Astrocyte (in vitro differentiated cells and primary cell): ENCODE measurements at places on chromosomes 4 and X. TPM values are rescaled to one million over a fixed set of nuclear protein-coding genes. Genes with fewer than 3 reads are reported as not detected.

DNA sequence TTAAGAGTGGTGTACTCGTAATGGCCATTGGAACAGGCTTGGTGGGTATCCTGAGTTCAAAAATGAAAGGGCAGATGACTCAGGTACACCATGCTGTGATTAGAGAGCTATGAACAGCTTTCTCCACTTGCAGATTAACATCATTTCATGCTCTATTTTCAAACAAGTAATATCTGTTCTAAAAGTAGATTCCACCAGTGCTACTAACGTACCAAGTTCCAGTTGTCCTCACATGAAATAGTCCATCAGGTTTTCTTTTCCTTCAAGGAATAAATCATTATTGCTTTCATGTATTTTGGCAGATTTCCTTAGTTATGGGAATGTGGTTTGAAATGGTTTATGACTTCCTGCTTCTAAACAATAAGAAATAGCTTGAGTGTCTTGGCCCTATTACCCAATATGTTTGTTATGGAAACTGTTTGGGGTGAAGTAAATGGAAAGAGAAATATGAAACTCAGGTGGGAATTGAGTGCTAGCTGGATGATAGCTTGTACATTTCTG lies 49.9 kb downstream of the PCDH7 start:
- no peaks in the 10 kb centered on the region for H3K27me3 ChIP-seq
- no peak overlapping the region for H3K4me3 ChIP-seq
- DNase-seq: peak; percentile 85
- peaks cover 9% of the 10 kb centered on the region for H3K4me1 ChIP-seq

DNA sequence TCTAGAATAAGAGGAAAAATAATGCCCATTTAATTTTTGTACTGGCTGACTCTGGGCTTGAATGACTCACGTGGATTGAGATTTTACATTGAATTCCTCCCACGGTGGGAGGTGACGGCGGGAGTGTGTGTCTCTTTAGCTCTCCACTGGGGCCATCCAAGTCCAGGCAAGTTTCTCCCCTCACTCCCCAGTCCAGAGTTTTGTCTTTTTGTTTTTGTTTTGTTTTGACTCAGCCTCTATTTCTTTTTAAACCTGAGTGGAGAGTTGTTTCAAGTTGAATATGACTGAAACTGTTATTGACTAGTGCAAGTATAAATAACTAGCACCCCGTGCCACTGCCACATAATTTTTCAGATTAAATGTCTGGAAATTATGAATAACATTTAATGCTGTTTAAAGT lies 13.6 kb downstream of the CHST7 start:
- H3K27me3 ChIP-seq: no peaks in the 10 kb centered on the region
- H3K4me1 ChIP-seq: peaks cover 40% of the 10 kb centered on the region
- peak; percentile 52 for DNase-seq
- peak overlapping the region; percentile 81 for H3K27ac ChIP-seq

DNA sequence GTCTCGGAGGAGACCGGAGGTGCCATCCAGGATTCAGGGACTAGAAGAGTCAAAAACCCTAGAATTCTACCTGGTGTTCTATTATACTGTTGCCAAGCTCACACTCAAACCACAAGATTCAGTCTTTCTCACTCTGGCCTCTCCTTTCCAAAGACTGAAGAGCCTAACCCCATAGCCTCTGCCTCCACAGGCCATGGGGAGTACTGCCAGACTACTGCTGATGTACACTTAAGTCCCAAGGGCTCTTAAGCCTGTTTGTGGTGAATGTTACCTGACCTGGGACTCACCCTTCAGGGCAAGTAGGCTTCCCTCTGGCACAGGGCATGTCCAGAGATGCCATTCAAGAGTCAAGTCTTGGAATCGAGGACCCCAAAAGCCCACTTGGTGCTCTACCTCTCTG lies 58.9 kb upstream of the IRS4 start:
- no peaks in the 10 kb centered on the region for H3K36me3 ChIP-seq
- no peak overlapping the region for H3K4me3 ChIP-seq
- H3K27ac ChIP-seq: no peak overlapping the region
- H3K4me1 ChIP-seq: no peaks in the 10 kb centered on the region
- H3K27me3 ChIP-seq: no peaks in the 10 kb centered on the region

DNA sequence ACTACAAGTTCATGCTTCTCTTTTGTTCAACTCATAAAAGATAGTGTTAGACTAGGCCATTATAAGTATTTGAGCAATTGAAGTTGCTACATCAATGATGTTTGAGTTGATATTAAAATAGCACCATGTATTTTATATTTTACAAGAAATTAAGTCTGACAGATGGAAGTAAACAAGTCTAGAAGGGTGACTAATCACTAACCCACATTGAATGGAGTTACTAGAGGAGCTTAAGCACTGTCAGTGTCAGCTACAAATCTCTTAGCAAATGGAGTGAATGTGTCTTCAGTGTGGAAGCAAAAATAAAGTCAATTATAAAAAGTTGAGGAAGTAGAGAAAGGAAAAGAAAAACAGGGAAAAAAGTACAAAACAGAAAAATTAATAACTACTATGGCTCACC lies 592.5 kb downstream of the PCDH18 start:
- H3K4me3 ChIP-seq: no peak overlapping the region
- H3K4me1 ChIP-seq: no peaks in the 10 kb centered on the region
- no peak for DNase-seq

DNA sequence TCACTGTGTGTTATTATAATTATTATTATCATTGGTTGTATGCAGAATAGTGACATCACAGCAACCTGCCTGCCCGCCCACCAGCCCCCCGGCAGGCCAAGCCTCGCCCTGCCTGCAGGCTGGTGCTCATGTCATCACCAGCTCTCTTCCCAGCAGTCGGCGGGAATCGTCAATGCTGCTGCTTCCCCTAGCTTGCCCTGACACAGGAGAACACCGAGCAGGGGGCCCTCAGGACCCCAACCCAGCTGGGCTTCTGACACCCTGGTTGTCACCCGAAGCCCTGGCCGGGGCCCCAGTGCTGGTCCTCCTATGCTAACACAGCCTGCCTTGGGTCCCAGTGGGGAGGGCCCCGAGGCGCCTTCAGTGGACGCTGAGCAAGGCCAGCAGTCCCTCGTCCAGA lies 100.6 kb downstream of the PPP2R2C start:
- no peak overlapping the region for H3K27ac ChIP-seq
- H3K4me3 ChIP-seq: no peak overlapping the region
- no peaks in the 10 kb centered on the region for H3K36me3 ChIP-seq
- H3K4me1 ChIP-seq: no peaks in the 10 kb centered on the region
- H3K27me3 ChIP-seq: peaks cover 10% of the 10 kb centered on the region
- no peak for DNase-seq

DNA sequence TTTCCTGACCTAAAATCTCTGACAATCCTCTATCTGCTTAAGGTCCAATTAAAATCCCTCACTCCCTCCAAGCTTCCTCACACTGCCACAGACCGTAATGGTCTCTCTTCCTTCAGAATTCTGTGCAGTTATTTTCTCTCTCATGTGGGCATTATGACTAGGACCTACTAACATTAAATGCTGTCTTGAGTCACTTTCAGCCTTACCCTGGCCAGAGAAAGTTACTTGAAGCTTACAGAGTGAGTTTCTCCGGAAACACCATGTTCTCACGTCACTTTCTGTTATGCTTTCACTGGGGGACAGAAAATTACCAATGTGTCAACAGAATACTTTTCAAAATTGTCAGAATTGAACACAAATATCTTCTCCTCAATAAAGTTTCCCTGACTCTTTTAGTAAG lies 271.8 kb downstream of the INPP4B start:
- no peak overlapping the region for H3K27ac ChIP-seq
- no peaks in the 10 kb centered on the region for H3K36me3 ChIP-seq
- no peak for DNase-seq
- H3K4me1 ChIP-seq: no peaks in the 10 kb centered on the region

- H3K36me3 ChIP-seq: no peaks in the 10 kb centered on the region
- H3K4me3 ChIP-seq: no peak overlapping the region
- H3K4me1 ChIP-seq: no peaks in the 10 kb centered on the region
- no peak for DNase-seq
- no peak overlapping the region for H3K27ac ChIP-seq
Observed at GRCh38 chr4:115272185-115272584, 158.8 kb upstream of the NDST4 start.

DNA sequence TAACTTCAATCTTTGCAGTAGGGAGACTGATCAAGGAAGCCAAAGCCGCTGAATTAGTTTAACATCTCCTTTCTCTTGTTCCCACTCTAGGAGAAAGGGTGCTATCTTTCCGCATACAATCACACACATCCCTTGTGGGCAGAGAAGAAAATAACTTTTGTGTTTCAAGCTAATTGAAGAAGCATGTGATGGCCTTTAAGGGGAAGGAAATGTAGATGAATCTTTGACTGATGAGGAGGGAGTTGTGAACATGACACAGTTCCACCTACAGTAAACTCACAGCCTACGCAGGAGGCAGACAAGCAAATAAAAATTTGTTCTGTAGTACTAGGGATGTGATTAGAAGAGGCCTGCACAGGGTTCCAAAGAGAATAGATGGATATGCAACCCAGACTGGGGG lies 14.7 kb upstream of the SPATA4 start:
- no peaks in the 10 kb centered on the region for H3K36me3 ChIP-seq
- H3K4me1 ChIP-seq: no peaks in the 10 kb centered on the region
- no peak overlapping the region for H3K27ac ChIP-seq
- H3K4me3 ChIP-seq: no peak overlapping the region
- no peak for DNase-seq

- no peak for DNase-seq
- no peak overlapping the region for H3K4me3 ChIP-seq
- no peaks in the 10 kb centered on the region for H3K27me3 ChIP-seq
- H3K27ac ChIP-seq: no peak overlapping the region
- H3K36me3 ChIP-seq: no peaks in the 10 kb centered on the region
- H3K4me1 ChIP-seq: peaks cover 11% of the 10 kb centered on the region
Observed at GRCh38 chr4:26317766-26318165, 3.0 kb upstream of the RBPJ start.

The PNCK gene
- total RNA-seq: 0.65 and 1.1 TPM in 2 replicates

The ADRA2C gene
- 3.2 and 4.2 TPM in 2 replicates for total RNA-seq

The CASK gene
- total RNA-seq: 91.5 and 99.3 TPM in 2 replicates

The SRPK3 gene
- not detected in 2 replicates for total RNA-seq

The MAGED4B gene
- 144 and 150 TPM in 2 replicates for total RNA-seq

The EMCN gene
- not detected in 2 replicates for total RNA-seq
